Left forelimb (tissue), 1 donor: ENCODE measurements at places on chromosomes 5 and 9.
A peak's percentile ranks its signal among the peaks of the same experiment; 100 is the strongest.

- DNase-seq: no peak
Observed at GRCh38 chr9:106307670-106308069, 555.3 kb upstream of the ZNF462 start.

GRCh38 chr9:120369608-120370220 is 210.3 kb downstream of the CDK5RAP2 start:
- DNase-seq: no peak

DNA sequence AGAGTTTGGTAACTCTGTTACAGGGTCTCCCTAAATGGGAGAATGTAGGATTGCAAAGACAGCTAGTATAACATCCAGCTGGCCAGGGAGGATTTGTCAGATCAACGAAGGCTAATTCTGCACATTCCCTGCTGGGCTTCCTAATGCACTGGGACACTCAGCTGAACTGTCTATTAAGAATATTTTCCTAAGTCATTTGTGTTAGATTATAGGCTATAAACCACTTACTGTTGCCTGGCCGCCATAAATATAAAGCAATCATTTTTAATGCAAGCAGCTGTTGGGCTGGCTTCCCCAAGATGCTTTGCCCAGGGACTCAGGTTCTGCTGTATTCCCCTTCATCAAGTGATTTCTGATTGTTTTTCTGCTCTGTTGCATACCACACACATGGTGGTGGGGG is 35.3 kb upstream of the SLIT3 start:
- no peak for DNase-seq

- no peak for DNase-seq
Observed at GRCh38 chr9:121300283-121301119, 32.5 kb downstream of the GSN start.

DNA sequence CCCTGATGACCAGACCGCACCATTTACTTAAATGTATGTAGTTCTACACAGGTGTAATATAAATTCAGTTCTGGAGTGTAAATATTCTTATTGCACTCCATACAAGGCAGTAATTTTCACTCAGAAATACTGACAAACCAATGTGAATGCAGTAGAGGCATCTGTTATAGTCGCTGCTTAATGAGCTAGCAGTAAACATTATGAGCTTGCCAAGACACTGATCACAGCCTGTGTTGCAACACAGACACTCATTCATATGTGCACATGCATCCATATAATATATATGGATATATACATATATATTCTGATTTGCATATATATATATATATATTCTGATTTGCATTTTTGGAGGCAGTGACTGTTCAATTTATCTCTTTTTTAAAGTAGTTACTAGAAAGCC is 435.1 kb upstream of the ST8SIA4 start:
- no peak for DNase-seq

DNA sequence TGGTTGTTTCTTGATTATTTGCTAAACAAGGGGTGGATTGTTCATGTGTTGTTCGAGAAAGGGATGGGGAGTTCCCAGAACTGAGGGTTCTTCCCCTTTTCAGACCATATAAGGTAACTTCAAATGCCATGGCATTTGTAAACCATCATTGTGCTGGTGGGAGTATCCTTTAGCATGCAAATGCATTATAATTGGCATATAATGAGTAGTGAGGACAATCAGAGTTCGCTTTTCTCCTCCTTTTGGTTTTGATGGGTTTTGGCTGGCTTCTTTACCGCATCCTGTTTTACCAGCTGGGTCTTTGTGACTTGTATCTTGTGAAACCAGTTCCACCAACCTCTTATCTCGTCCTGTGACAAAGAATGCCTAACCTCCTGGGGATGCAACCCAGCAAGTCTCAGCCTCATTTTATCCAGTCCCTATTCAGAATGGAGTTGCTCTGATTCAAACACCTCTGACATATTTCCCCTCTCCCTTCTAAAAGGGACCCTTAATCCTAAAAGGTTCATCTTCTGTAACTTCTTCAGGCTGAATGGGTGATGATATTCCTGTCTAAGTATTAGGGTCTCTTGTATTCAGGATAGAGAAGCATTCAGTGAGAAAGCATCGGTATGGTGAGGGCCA is 8.7 kb upstream of the FBN2 start:
- DNase-seq: no peak

GRCh38 chr9:97502984-97503861 is 1.8 kb downstream of the TMOD1 start:
- no peak for DNase-seq

- no peak for DNase-seq
Observed at GRCh38 chr5:172871536-172871935, 37.5 kb downstream of the ERGIC1 start.

GRCh38 chr5:160326981-160327380 is 14.6 kb upstream of the CCNJL start:
- no peak for DNase-seq

DNA sequence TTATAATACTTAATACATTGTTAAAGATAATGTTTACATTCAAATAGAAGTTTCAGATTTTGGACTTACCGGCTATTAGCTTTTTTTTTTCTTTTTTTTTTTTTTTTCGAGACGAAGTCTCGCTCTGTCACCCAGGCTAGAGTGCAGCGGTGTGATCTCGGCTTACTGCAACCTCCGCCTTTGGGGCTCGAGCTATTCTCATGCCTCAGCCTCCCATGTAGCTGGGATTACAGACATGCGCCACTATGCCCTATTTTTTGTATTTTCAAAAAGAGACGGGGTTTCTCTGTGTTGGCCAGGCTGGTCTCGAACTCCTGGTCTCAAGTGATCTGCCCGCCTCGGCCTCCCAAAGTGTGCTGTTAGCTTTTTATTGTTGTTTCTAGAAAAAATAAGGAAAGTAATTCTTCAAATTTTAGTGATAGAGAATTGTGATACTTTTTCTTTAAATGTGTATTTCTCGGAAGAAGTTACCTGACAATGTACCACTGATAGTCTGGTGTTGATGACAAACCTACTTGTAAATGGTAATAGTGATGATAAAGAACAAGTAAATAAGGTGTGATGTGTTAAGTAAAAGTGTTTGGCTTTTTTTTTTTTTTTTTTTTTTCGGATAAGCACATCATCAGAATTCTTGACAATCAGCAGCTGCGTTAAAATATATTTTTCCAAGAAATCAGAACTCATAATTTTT is 2.7 kb downstream of the CDC42SE2 start:
- no peak for DNase-seq

DNA sequence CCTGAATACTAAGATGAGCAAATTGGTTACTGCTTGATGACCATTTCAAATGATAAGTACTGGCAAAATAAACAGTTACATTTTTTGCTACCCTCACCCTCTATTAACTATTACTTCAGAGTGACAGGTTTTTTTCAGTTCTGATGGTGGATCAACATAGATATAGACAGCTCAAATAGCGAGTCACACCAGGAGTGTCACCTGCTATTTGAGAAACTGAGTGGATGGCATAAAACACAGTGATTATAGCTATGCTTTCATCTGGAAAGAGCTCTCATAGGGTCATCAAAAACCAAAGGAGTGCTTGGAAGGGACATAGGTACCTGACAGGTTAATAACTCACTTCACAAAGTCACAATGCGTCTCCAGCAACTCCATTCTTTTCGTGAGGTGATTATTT is 244.5 kb upstream of the C9orf72 start:
- DNase-seq: no peak

- DNase-seq: no peak
Observed at GRCh38 chr9:97397220-97397619, 14.7 kb upstream of the TDRD7 start.

DNA sequence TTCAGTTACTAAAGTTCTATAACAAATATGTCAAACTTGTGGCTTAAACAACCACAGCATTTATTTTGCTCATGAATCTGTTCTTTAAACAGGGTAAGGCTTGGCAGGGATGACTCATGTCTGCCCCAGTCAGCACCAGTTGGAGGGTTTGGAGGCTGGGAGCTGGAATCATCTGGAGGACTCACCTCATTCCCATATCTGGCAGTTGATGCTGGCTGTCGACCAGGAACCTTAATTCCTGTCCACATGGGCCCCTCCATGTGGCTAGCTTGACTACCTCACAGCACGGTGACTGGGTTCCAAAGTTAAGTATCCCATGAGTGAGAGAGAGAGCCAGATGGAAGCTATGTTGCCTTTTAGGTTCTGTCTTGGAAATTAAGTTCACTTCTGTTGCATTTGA is 13.8 kb upstream of the CCL28 start:
- DNase-seq: no peak

DNA sequence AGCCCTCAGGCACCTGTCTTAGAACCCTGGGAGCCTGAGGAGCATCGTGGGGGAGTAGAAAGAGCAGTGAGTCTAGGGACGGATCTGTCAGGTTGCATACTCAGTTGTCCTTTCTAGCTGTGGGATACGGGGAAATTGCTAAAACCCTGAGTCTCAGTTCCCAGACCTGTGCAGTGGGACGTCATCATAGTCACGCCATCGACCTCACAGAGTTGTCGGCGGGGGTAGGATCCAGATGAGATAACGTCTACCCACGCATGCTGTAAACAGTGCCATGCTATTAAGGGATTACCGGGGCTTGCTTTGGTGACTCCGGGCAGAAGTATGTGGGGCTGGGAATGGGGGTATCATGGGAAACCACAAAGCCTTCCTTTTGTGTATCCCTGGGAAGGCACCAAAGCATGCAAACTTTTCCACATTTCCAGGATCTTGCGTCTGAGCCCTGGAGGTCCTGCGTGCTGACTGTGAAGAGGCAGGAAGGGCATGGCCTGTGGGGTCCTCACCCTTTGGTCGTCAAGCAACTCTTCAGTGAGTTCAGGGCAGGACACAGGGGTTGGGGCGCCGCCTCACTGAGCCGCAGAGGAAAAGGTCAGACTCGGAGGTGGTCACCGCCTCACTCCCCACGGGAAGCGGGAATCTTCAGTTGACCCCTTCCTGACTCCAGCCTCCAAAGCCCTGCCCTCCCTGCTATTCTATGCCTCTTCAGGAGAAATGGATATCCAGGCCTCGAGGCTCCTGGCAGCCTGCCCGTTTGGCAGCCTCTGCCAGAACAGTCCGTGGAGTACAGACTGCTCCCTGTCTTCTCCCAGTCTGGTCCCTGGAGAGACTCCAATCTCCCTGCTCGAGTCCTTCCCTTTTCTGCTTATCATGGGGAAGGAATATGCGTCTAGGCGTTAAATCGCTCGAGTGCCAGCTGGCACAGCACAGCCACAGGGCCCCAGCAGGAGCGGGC is 186.8 kb upstream of the KLF9 start:
- DNase-seq: peak; percentile 82

- no peak for DNase-seq
Observed at GRCh38 chr5:90050103-90050502, 359.5 kb downstream of the CETN3 start.

- DNase-seq: no peak
Observed at GRCh38 chr9:96524764-96525163, 74.8 kb downstream of the HABP4 start.

DNA sequence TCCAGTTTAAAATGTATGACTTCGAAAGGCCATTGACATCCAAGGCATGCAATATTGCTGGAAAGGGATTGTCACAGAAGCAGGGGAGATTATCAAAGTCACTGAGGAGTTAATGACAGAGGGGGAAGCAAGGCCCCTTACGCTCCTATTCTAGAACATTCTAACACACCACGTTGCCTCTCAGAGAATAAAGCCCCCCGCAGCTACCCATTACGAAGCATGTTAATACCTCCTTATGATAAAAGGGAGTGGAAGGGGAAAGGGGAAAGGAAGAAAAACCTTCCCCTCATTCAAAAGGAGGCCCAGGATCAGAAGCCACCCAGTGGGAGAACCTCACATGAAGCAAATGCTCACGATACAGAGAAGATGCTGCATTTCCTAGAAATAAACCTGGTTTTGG is 213.6 kb downstream of the DAB2IP start:
- DNase-seq: no peak

GRCh38 chr9:110769667-110770066 is 101.1 kb downstream of the MUSK start:
- DNase-seq: no peak

DNA sequence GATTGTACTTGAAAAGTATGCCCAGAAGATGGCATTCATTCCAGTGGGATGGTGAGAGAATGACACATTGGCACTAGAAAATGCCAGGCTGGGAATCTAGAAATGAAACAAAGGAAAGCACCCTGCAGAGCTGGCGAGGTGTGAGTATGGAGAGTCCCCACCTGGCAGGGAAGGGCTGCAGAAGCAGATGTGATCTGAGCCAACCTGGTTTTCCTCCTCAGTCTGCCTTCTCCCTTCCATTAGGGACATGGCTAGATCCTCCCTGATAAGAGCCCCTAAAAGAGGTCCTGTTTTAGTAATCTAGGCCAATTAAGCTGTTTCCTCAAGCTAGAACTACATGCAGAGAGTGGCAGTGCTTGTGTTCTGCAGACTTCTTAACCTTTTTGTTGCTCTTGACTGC is 24.7 kb upstream of the TNFSF15 start:
- no peak for DNase-seq

GRCh38 chr5:89097103-89097502 is 214.1 kb upstream of the MEF2C start:
- no peak for DNase-seq

- no peak for DNase-seq
Observed at GRCh38 chr5:98568336-98568735, 205.1 kb upstream of the RGMB start.

DNA sequence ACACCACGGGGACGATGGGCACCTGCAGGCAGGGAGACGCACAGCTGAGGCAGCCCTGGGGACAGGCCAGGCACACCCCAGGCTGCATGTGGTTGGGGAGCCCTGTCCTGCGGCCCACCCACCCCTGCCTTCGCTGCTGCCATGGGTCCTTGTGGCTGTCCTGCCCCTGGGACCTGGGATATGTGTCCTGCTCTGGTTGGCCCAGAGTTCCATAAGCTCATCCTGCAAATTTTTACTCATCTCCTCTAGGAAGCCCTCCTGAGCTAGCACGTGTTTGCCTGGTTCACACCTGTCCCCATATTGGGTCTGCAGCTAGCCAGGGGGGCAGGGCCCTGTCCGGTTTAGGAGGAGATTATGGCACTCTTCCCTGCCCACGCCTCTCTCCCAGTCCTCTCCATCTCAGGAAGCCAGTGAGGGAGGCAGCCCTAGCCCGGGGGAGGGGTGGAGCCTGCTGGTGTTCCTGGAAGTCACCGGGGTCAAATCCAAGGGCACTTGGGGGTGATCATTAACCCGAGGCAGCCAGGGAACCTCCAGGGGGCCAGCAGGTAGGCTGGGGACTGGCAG is 12.2 kb downstream of the EGFL7 start:
- no peak for DNase-seq

DNA sequence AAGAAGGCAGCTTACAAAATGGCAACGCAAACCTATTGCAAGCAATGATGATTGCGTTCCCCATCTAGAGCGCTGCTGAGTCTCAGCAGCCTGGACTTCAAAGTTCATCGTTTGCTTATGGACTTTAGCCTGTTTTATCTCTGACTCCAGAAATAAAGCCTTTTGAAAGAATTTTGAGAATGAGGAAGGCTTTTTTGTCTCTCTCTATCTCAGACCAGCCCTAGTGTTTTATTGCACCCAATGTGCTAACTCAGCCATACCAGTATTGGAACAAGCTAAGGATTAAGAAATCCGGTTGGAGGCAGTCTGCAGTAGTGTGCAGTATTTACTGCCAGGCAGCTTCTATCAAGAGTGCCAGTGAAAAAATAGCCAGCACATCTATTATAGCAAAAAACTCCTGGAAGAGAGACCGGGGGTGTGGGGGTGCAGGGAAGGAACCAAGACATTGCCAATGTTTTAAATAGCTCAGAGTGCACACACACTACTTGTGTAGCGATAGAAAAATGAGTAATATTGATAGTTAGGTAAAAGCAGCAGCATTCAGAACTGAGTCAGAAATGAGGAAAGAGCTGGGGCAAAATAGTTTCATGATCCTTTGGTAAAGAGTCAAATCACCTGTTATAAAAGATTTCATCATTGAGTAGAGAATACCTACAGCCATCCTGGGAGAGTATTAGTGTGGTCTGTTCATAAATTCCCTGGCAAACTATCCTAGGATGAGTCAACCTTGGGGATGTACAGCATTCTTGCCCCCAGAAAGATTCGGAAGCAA is 219.0 kb downstream of the ZNF608 start:
- no peak for DNase-seq

- DNase-seq: no peak
Observed at GRCh38 chr9:7510199-7510598, 289.4 kb downstream of the DMAC1 start.
